Dermis blood vessel endothelial cell (primary cell): ENCODE measurements at places on chromosomes 2 and 18. TPM values are rescaled to one million over a fixed set of nuclear protein-coding genes. Genes with fewer than 3 reads are reported as not detected.
A peak's percentile ranks its signal among the peaks of the same experiment; 100 is the strongest.

DNA sequence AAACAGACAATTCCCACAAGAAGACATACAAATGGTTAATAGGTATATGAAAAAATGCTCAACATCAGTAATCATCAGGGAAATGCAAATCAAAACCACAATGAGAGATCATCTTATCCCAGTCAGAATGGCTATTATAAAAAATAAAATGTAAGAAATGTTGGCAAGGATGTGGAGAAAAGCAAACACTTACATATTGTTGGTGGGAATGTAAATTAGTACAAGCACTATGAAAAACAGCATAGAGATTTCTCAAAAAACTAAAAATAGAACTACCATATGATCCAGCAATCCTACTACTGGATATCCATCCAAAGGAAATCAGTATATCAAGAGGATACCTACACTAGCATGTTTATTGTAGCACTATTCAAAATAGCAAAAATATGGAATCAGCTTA, 186.6 kb downstream of the NOL4 start:
- DNase-seq = no peak

The DES gene
- not detected in 2 replicates for total RNA-seq

GRCh38 chr2:206442474-206442832, 879 bp upstream of the ADAM23 start:
- no peak for DNase-seq

- peak; percentile 85 for DNase-seq
These were observed 16.0 kb upstream of the ASXL2 start for GRCh38 chr2:25894135-25894830.

DNA sequence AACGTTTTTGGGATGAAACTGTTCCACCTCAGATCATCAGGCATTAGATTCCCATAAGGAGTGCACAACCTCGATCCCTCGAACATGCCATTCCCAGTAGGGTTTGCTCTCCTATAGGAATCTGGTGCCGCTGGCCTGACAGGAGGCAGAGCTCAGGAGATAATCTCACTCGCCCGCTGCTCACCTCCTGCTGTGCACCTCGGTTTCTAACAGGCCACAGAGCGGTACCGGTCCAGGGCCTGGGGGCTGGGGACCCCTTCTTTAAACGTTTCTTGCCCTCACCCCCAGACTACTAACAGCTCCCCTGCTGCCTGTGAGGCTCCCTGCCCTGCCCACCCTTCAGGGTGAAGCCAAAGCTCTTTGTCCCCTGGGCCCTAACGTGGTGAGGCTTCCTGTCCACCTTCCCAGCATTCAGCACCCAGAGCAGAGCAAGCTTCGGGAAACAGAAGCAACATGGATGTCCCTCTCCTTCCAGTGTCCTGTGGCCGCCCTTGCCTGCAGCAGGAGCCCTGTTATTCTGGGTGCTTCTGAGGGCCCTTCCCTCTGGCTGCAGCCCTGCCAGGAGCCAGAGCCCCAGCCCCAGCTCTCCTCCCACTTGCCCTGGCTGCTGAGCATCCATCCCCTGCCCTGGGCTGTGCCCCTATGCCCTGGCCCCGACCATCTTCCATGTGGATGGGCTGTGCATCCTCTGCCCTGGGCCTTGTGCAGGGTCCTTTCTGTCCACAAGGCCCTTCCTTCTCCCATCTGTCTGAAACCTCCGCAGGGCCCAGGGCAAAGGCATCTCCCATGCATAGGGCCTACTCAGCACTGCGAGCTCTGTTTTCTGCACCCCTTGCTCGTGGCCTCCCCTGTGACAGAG, 140.1 kb downstream of the MBP start:
- no peak for DNase-seq

DNA sequence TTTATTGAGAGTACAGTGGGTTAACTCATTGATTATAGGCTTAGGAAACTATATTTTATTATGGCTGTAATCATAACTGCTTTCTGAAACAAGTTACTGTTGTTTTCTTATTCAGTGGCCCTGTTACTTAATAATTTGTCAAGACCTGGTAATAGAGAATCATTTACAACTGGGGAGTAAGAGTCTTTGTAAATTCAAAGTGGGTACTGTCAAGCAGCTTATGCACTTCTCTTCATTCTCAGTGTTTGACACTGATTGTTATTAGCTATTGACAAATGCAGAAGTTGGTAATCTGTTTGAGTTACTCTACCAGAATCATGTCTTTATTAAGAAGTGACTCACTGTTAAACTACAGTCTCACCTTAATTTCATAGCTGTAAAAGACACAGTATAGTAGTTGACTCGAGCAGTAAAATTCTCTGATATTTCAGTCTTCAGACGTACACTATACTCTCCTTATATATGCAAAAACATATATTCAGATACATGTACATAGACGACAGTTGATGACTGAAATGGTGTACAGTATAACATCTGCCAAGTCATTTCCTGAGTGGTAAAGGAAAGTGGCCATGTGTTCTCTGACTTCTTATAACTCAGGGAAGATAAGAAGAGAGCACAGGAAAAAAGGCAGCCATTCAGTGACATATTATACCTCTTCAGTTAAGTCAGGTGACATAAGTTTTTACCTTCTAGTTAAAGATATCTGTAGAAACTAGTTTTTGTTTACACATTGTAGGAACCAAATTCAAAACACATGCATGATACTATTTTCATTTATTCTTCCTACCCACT, 36.0 kb upstream of the TTC27 start:
- peak; percentile 70 for DNase-seq
